ENCODE measurements at places on chromosomes 12 and 14. TPM values are rescaled to one million over a fixed set of nuclear protein-coding genes. Genes with fewer than 3 reads are reported as not detected.
A peak's percentile ranks its signal among the peaks of the same experiment; 100 is the strongest.

GRCh38 chr12:28930704-28931103 lies 218.4 kb upstream of the FAR2 start:
- no peak for DNase-seq

- peak; percentile 62 for DNase-seq
Observed at GRCh38 chr12:44015333-44015941, 179.6 kb downstream of the TMEM117 start.

GRCh38 chr12:126404293-126404881 lies 1339.2 kb downstream of the AACS start:
- no peak for DNase-seq

Gene AQP2
- not detected for total RNA-seq

GRCh38 chr12:131471271-131471905 lies 239.5 kb upstream of the SFSWAP start:
- DNase-seq: no peak

- no peak for DNase-seq
Observed at GRCh38 chr12:85531341-85531740, 251.3 kb downstream of the ALX1 start.

DNA sequence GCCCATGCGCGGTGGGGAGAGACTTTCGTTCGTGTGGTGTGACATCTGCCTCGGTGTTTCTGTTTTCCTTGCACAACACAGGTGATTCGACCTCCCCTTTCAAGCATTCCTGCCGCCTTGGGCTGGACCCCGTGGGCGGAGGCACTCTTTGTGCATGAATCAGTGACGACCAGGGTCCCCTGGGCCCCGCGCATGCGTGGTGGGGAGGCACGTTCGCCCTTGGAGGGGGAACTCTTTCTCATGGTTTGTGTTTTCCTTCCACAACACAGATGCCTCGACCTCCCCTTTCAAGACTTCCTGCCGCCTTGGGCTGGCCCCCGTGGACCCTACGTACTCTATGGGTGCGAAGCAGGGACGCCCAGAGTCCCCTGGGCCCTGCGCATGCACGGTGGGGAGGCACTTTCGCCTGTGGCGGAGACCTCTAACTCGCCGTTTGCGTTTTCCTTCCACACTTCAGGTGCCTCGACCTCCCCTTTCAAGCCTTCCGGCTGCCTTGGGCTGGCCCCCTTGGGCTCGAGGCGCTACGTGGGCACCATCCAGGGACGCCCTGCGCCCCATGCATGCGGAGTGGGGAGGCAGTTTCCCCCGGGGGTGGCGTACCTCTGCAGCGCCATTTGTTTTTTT lies 340.9 kb downstream of the ALG10 start:
- DNase-seq: no peak

Gene OLR1
- 0.25 TPM for total RNA-seq

GRCh38 chr12:94942663-94943062 lies 60.8 kb downstream of the NDUFA12 start:
- DNase-seq: no peak

- DNase-seq: no peak
Observed at GRCh38 chr12:5138256-5138655, 94.6 kb downstream of the KCNA5 start.
